ENCODE measurements at places on chromosomes 12 and 14.
A peak's percentile ranks its signal among the peaks of the same experiment; 100 is the strongest.

- DNase-seq: no peak
These were observed 25.9 kb downstream of the NOC4L start for GRCh38 chr12:132170094-132170636.

- DNase-seq: no peak
These were observed 3.4 kb downstream of the RHOF start for GRCh38 chr12:121789800-121790728.

GRCh38 chr12:6372403-6373003, 2.9 kb downstream of the SCNN1A start:
- no peak for DNase-seq

DNA sequence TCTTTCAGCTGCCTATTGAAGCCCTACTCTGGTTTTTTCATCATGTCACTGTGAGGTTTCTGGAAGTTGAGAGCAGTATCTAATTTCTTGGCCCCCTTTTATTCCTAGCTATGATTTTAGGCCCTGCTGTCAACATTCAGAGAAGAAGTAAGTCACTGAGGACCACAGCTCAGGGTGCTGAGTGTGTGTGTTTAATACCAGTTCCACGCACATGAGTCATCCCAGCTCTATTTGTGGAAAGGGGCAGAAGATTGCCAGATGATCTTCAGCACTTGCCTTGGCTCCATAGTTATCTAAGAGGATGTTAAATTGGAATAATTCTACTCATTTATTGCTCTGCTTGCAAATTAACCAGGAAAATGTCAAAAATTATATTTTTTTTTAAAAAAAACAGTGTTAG, 65.5 kb upstream of the SLC38A4 start:
- no peak for DNase-seq

GRCh38 chr14:103846543-103847450, 578 bp downstream of the PPP1R13B start:
- DNase-seq: peak; percentile 53

- no peak for DNase-seq
These were observed 2.6 kb downstream of the CRY1 start for GRCh38 chr12:107090711-107091110.

DNA sequence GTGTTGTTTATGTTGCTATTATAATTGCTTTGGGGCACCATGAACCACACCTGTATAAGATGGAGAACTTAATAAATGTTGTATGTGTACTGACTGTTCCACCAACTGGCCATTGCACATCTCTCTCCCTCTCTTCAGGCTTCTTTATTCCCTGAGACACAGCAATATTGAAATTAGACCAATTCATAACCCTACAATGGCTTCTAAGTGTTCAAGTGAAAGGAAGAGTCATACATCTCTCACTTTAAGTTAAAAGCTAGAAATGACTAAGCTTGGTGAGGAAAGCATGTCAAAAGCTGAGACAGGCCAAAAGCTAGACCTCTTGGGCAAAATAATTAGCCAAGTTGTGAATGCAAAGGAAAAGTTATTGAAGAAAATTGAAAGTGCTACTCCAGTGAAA, 373.3 kb downstream of the RGS6 start:
- no peak for DNase-seq

DNA sequence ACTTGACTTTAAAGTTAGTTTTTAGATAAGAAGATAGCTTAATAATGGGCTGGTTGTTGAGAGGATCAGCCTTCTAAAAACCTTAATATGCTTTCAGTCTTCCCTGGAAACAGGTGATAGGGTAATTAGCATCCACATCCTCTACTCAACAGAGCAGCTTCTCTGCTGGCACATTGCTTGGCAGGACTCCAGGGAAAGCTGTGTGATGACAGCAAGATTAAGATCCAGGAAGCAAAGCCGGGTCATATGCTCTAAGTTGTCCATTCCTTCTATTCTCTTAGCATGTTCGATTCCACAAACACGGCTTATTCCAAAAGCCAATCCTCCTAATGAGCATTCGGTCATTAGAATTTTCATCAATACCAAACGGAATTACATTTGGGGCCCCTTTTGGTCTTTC, 87.0 kb downstream of the HMGA2 start:
- DNase-seq: no peak

DNA sequence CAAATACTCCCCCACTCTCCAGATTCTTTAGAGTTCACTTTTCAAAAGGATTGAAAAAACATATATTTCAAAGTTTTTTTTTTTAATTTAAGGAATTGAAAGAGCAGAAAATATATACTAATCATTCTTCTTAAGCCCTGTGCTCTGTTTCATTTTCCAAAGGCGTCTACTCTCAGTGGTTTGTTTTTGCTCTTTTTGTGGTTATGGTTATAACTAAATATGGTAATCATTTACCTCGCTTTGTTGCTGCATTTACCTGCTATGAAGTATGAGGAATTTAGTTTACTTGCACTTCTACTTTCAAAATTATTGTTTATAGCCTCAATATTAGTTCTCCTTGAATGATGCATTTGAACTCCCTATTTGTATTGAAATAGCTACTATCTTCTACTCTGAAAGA, 55.9 kb upstream of the LRRK2 start:
- no peak for DNase-seq

GRCh38 chr12:28998662-28999120, 150.4 kb upstream of the FAR2 start:
- peak; percentile 13 for DNase-seq

DNA sequence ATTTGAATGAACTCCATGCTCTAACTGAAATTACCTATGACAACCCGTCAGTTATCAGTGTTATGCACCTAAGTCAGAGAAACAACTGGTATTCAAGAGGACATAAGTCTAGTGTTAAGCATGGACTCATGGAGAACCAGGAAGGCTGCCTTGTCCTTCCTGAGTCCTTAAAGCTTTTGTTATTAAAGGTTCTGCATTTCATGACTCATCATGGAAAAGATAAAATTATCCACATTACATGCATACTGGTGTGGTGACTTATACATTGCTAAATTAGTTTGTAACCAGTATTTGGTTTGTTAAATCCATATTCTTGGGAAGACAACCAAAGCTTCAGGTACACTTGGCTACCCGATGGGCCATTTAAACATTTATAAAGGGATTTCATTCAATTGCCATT, 6.5 kb upstream of the OR4E1 start:
- no peak for DNase-seq

All from NCI-H1694 (cell line).